CD4-positive, alpha-beta T cell (primary cell): ENCODE measurements at places on chromosomes 16 and 17.

- DNase-seq, result no peak
Measured at GRCh38 chr16:84825896-84826557, 6.2 kb downstream of the CRISPLD2 start.

DNA sequence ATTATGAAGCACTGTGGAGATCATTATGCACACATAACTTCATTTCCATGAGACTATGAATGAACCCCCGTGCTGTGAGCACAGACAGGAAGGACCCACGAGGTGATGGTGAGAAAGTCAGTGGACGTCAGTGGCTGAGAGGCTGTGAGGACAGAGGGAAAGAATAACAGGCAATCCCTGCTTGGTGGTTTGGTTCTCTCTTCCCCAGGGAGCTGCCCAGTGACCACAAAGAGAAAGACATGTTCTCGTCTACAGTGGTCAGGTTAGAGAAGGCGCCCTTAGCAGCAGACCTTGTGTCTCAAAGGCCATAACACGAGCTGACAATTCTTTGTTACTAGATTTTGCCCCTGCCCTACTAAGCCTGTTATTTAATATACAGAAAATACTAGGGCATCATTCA, 609.2 kb downstream of the TOX3 start:
- no peak for DNase-seq

DNA sequence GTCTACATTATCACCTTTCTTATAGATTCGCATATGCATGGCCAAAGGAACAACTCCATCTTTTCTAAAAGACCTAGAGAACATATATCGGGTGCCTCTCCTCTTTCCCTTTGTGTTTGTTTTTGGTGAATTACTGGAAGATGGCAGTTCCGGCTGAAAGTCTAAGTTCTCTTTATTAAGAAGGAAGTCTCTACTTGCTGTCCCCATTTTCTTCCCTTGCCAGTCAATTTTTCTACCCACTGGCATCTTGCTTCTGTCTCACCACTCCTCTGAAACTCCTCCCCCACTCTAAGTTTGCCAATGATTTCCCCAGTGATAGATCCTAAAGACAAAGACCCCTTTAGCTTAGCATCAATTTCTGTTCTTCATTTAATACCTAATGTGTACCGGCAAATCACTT, 93.9 kb upstream of the CORO6 start:
- DNase-seq, result no peak

DNA sequence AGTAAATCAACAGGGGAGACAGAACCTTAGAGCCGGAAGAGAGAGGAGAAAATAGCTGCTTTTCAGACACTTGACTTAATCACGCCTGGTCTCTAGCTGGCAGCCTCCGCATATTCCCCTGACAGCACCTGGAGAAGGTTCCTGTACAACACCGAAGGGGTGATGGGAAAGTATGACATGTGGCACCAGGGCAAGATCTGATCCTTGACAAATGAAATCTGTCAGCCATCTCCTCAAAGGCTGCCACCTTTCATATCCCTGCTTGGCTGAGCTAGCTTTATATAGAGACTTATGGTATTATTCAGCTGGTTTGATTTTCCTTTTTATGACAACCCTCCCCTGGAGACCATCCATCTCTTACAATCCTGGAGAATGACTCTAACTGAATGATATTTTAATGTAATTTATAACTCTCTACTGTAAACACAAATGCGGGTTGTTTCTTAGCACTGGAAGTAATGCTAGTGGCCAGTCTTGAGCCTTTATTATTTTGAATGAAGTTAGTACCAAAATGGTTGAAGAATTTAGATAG, 1205.3 kb upstream of the CDH8 start:
- DNase-seq, result no peak

- peak; percentile 96 for DNase-seq
Measured at GRCh38 chr17:37643118-37643766, at the start of gene DDX52. Gene DDX52 (minus strand): TSS chr17:37643446. CDS start chr17:37643420, 26 bp downstream.

- no peak for DNase-seq
Measured at GRCh38 chr17:57669671-57670529, 75.2 kb downstream of the CCDC182 start.

GRCh38 chr17:46976626-46977270, 2.3 kb downstream of the RPRML start:
- DNase-seq, result no peak

DNA sequence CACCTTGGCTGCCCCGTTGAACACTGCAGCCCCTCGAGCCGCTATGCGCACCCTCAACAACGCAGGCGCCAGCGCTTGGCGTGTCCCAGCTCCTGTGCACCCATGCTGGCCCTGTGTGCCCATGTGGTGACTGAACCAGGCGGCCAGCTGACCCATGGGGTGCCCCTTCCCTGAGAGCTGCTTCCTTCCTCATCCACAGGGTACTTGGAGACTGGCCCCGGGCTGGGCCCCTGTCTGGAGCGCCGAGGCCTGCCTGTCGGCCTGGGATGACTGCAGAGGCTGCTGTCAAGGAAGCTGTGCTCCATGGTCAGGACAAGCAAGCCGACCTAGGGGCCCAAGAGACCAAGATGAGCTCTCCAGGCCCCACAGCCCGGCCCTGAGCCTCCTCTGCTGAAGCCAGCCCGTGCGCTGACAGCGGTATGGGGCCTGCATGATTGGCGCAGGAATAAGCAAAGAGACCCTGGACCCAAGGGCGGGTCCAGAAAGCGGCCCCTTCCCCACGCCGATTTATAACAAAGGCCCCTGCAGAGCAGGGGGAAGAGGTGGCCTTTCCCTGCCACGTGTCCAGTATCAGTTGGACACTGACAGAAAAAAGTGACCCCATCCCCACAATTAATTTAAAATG, 21.6 kb upstream of the BAHCC1 start:
- DNase-seq, result no peak

DNA sequence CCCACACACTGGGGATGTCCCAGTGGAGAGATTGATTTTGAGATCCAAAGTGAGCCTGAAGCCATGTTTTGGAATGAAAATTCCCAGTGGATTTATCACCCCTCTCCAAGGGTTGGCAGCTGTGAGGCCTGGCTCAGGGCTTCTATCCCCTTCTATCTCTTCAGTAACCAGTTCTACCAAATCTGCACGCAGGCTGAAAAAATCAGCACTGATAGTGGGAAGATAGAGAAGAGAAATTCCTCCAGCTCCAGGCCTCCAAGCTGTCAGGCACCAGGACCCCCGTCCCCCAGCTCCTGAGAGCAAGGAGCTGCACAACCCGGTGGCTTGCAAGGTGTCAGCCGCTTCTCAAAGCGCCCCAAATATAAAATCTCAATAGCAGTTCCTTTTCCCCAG, 1.0 kb downstream of the FLOT2 start:
- no peak for DNase-seq

- no peak for DNase-seq
Measured at GRCh38 chr16:82567175-82567574, 59.6 kb upstream of the CDH13 start.

DNA sequence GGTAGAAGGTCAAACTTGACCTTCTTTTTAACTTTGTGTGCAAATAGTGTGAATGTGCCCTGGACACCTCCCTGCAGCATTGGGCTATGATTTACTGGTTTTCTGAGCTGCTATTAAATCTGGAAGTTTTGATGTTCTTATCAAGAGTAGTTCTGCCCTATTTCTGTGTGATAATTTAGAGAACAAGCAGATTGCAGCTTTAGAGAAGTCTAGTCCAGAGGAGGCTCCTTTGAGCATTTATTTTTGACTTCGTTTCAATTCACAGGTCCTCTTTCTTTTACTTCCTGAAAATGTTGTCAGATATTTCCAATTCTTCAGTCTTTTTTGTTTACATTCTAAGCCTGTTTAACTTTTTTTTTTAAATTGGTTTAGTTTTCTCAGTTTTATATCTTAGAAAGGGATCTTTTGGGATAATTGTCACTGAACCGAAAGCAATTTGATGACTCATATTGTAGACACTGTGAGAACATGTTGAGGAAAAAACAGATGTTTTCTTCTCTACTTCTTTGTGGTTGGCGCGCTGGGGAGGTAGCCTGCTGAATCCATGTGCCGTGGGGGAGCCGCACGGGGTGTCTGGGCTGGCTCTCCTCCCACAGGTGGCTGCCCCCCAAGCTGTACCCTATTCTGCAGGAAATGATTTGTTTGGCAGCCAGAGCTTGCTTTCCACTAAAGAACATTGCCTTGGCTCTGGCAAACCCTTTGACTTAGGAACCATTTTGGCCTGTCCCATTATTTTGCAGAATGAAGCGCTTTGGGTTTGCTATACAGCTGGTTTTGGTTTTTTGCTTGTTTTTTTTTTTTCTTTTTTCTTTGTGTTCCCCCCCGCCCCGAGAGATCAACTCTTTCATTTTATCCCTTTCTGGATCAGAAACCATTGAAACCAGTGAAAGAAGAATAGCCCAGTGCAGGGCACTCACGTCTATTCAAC, 53.4 kb downstream of the MFSD11 start:
- peak; percentile 50 for DNase-seq

- no peak for DNase-seq
Measured at GRCh38 chr17:38556239-38556638, 49.5 kb downstream of the SRCIN1 start.

GRCh38 chr16:49876716-49877129, 20.8 kb upstream of the ZNF423 start:
- no peak for DNase-seq

- no peak for DNase-seq
Measured at GRCh38 chr17:39674702-39675389, 6.6 kb downstream of the PNMT start.

- no peak for DNase-seq
Measured at GRCh38 chr17:4728124-4728523, 3.1 kb upstream of the MED11 start.

DNA sequence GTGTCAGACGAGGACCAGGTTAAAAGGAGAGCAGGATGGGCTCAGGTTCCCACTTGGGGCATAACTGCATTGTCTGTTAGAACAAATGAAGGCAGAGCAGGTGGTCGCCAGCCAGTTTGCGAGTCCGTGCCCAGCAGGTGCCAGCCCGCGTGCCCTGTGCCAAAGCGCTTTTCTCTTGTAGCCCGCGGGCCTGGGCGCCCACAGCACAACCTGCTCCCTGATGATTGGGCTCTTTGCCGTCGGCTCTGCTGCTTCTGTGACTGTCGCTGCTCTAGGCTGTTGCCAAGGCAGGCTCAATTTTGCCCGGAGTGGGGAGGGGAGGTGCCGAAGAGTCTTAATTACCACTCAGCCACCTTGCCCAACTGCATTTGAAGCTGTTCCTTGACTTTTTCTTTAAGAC, 21.1 kb downstream of the KNOP1 start:
- DNase-seq, result no peak

- DNase-seq, result no peak
Measured at GRCh38 chr17:4663711-4664110, 22.2 kb upstream of the ALOX15 start.

- peak; percentile 30 for DNase-seq
Measured at GRCh38 chr16:23952128-23952970, 116.6 kb downstream of the PRKCB start.

GRCh38 chr16:31107465-31107867, 720 bp upstream of the BCKDK start:
- no peak for DNase-seq

GRCh38 chr17:32742681-32743538, 134.0 kb downstream of the MYO1D start:
- no peak for DNase-seq

- no peak for DNase-seq
Measured at GRCh38 chr16:24018485-24018884, 182.7 kb downstream of the PRKCB start.

GRCh38 chr16:14303639-14304394, 232.7 kb downstream of the MRTFB start:
- DNase-seq, result no peak
